ENCODE measurements at places on chromosomes 1 and 21.

- no peak for DNase-seq
These were observed 44.7 kb downstream of the CAPN2 start for GRCh38 chr1:223756806-223757700.

- no peak for DNase-seq
These were observed 58.2 kb upstream of the LBR start for GRCh38 chr1:225485991-225486530.

GRCh38 chr1:12078938-12079861 lies 16.1 kb downstream of the TNFRSF8 start:
- DNase-seq: peak; percentile 65

DNA sequence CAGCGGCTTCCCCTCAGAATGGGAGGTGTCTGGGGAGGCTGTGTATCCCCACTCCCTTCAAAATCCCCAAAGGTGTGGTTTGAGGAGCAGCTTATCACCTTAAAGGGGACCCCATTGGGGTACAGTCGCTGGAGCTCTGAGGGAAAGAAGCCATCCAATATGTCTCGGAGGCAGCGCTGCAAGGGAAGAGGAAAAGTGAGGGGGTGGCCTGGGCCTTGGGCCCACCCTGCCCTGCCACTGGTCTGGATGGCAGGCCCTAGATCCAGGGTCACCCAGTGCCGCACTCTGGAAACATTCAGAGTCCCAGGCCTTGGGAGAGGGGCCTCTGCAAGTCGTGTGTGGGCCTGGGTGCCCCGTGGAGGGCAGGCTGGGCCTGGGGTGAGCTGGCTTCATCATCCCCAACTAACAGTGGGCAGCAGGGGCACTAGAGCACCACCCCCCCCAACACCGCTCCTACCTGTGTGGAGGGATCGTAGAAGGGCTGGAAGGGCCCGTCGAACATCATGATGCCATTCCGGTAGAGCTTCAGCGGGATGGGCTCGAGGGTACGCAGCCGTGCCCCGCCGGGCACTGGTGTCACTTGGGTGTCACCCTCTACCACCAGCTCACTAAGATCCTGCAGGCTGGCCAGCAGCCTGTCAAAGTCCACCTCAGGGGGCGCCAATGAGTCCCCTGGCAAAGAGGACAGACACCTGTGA lies 5.6 kb downstream of the SH3BGRL3 start:
- DNase-seq: peak; percentile 67

GRCh38 chr1:95309031-95309471 lies 75.0 kb downstream of the RWDD3 start:
- DNase-seq: no peak

- no peak for DNase-seq
These were observed 6.9 kb upstream of the C4BPB start for GRCh38 chr1:207081806-207082205.

- no peak for DNase-seq
These were observed 49.4 kb downstream of the SPATA46 start for GRCh38 chr1:162327144-162327787.

- DNase-seq: no peak
These were observed 56.4 kb downstream of the KIF26B start for GRCh38 chr1:245211035-245211749.

DNA sequence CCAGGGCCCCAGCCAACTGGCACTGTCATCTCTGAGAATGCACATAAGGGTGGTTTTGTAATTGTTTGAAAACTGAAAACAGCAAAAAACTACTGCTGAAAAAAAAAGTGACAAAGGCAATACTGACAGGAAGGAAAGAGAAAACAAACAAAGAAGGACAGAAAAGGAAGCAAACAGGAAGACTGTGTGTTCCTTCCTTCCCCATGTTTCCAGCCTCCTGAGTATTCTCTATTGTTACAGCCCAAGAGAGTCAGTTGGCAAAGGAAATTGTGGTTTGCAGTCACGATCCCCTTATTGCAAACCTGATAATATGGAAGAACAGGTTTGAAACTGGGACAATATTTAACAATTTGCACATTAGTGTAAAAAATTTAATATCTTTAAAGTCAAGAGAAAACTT lies 1177.6 kb downstream of the PLA2G4A start:
- DNase-seq: no peak

DNA sequence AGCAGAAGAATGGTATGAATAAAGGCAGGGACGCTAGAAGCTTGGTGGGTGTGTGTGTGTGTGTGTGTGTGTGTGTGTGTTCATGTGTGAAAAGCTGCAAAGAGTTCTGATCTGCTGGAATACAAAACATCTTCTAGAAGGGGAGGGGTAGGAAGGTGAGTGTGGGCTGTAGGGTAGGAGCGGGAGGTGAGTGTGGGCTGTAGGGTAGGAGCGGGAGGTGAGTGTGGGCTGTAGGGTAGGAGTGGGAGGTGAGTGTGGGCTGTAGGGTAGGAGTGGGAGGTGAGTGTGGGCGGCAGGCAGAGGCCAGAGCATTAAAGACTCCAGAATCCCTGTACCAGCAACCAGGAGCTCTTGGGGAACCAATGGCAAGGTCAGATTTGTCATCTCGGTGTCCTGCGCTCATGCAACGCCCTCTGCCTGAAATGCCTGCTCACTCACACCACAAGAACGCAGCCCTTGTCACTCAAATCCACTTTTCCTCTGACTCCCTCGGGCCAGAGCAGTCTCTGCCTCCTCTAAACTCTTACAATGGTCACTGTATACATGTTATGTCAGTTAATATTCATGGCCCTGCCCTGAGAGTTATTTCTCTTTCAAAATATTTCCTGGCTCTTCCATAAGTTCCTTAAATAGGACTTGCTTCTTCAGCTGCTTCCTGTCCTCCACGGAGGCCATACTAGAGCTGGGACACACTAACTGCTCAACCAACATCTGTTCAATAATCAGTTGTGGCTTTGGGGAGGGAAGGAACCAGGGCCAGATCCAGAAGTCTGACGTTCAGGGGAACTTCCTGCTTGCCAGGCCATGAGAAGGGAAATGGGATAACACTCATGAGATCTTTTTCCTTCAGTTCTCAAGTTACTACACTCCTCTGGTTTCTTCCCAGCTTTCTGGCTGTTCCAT lies 53.6 kb upstream of the ZNF644 start:
- no peak for DNase-seq

DNA sequence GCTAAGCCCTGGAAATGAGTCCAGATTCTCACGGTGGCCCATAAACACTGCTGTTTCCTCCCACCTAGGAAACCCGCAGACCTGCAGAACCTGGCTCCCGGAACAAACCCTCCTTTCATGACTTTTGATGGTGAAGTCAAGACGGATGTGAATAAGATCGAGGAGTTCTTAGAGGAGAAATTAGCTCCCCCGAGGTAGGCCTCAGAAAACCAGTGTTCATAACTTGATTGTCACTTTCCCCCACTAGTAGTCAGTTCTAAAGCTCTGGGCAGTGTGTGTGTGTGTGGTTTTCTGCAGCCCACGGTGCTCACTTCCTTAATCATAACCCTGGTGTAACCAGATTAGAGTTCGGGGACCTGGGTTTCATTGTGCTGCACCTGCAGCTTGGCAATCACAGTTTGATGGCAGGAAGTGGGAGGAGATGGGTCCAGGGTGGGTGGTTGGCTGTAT lies 39.1 kb downstream of the CLIC6 start:
- peak; percentile 67 for DNase-seq

DNA sequence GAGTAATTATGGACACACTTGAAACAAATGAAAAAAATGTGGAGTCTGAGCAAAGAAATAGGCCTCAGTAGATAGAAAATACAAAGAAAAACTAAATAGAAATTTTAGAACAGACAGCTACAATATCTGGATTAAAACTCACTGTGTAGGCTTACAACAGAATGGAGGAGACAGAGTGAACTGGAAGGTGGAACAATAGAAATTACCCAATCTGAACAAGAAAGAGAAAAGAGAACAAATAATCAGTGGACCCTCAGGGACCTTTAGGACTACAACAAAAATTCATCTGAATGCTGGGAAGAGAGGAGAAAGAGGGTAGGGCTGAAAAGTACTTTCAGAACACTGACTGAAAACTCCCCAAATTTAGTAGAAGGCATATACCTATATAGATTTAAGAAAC lies 90.0 kb downstream of the POU2F1 start:
- no peak for DNase-seq

- DNase-seq: no peak
These were observed 75.3 kb upstream of the LYST start for GRCh38 chr1:235941876-235942624.

DNA sequence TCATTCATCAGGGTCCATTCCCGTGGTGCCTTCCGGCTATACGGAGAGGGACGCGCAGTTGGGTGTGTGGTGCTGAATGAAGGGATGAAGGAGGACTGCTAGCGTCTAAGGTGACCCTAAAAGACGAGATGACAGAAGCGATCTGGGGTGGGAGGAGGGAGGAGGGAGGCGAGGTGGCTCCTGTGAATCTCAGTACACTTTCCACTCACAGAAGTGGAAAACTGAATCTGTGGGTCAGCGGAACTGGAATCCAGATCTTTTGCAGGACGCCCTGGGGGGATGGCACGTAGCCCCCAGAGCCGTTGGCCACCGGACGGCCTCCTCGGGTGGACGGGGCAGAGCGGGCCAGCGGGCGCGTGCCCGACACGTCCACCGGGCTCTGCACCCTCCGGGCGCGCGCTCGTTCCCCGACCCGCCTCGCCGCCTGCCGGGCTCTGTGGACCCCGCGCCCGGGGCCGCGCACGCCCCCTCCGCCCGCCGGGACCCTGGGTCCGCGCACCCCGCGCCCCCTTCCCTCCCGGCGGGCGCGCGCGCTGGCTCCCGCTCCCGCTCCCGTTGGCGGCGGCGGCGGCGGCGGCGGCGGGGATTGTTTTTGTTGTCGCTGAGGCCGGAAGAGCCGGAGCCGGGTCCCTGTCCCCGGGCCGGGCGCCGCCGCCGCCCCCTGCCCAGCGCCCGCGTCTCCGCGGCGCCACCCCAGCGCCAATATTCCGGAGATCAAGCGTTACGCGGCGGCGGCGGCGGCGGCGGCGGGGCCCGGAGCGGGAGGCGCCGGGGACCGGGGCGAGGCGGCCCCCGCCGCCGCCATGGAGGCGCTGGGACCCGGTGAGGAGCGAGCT lies at the start of gene AGO4:
AGO4 (plus strand) TSS at position 403 of the 836 bp plus-strand sequence; CDS start at position 804, 401 bp downstream.
- peak; percentile 39 for DNase-seq

- no peak for DNase-seq
These were observed 410.1 kb upstream of the PLXNA2 start for GRCh38 chr1:208654241-208654640.

GRCh38 chr1:242128951-242129502 lies 130.1 kb upstream of the MAP1LC3C start:
- no peak for DNase-seq

GRCh38 chr1:187336441-187337168 lies 507.9 kb downstream of the PLA2G4A start:
- no peak for DNase-seq

DNA sequence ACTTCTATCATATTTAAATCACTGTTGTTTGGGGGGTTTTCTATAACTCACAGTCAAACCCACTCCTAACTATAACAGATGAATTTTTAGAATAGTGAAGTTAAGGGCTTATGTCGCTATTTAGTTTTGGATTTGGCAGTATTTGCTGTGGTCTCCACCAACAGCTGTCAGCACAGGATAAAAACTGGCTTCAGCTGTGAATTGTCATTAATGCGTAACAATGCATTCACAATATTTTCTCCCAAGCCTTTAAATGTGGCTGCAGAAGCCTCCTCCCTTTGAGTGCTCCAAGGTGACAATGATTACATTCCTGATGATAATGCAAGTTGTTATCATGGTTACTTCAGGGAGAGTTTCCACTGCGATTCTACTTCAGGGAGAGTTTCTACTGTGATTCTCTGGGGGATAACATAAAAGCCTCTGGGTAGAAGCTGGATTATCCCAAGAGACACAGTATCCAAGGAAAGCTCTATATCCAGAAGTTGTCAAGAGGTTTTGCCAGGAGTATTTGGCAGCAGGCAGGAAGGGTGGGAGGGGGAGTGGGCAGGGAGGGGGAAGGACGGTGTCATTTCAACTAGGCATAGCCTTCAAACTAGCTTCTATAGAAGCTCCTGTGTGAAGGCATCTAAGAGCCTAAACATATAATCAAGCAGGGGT lies 14.9 kb upstream of the SMIM12 start:
- DNase-seq: no peak

- DNase-seq: no peak
These were observed 21.1 kb upstream of the SLC22A15 start for GRCh38 chr1:115955228-115955627.

GRCh38 chr1:171501305-171502024 lies 16.1 kb downstream of the PRRC2C start:
- DNase-seq: no peak

DNA sequence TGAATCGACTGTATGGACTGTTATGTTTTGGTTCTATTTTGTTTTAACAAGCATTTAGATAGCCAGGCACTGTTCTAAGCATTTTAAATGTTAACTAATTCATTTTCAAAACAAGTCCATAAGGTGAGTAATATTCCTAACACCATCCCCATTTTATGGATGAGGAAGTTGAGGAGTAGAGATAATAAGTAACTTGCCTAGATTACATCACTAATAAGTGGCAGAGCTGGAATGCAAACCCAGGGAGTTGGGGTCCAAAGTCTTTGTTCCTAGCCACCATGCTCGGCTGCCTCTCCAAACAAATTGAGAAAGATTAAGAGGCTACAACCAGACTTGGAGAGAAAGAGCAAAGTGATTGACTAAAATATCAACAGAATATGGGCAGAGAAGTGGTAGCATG lies 12.6 kb upstream of the LEPR start:
- DNase-seq: no peak

DNA sequence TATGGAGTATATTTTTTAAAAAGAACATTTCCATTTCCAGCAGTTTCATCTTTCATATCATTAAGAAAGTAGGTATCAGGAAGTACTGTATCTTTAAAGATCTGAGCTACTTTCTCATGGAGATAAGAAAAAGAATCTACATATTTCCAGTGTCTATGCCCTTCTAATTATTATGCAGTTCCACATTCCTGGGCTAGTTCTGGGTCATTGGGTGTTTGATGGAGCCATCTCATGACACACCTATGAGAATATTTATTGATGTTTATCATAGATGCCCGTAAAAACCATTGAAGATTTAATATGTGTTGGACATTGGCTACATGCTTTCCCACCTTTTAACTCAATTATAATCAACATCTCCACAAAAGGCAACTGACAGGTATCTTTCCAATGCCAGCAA lies 21.0 kb downstream of the LCE4A start:
- DNase-seq: no peak

- DNase-seq: no peak
These were observed 590 bp downstream of the TMOD4 start for GRCh38 chr1:151175041-151175741.

DNA sequence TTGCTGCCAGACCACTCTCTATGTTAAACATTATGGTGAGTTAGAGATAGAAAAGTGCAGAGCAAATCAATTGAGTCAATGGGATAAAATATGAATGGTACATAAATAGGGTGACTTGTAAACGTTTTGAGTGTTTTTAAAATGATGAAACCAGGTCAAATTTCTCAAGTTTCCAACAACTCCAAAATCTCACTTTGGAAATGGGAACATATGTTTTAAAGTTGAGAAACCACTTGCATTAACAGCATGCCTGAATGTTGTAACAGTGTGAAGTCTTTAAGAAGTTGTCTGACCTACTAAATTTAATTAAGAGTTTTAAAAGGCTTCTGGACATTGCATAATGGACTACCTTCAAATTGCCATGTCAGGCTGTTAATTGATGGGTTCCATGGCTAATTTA lies 33.6 kb upstream of the RAVER2 start:
- no peak for DNase-seq

GRCh38 chr1:61087571-61087970 lies 5.2 kb downstream of the NFIA start:
- no peak for DNase-seq

GRCh38 chr1:43824795-43825194 lies 108.8 kb upstream of the ARTN start:
- no peak for DNase-seq

GRCh38 chr1:55015731-55016620 lies 17.2 kb downstream of the BSND start:
- DNase-seq: no peak

Data from activated CD4-positive, alpha-beta T cell treated with anti-CD3 and anti-CD28 coated beads, Interleukin-2, amount 50 U/mL, for 48 hours (primary cell).